ENCODE measurements at places on chromosomes 2 and 18. TPM values are rescaled to one million over a fixed set of nuclear protein-coding genes. Genes with fewer than 3 reads are reported as not detected.

- no peaks in the 10 kb centered on the region for H3K36me3 ChIP-seq
- H3K27ac ChIP-seq: no peak overlapping the region
- H3K27me3 ChIP-seq: no peaks in the 10 kb centered on the region
- peaks cover 12% of the 10 kb centered on the region for H3K4me1 ChIP-seq
- no peak for DNase-seq
- H3K4me3 ChIP-seq: no peak overlapping the region
These were observed 46.7 kb upstream of the HS6ST1 start for GRCh38 chr2:128365217-128365905.

- H3K4me3 ChIP-seq: no peak overlapping the region
- DNase-seq: no peak
- no peaks in the 10 kb centered on the region for H3K36me3 ChIP-seq
These were observed 27.6 kb downstream of the C2orf76 start for GRCh38 chr2:119338826-119339561.

Gene SPP2
- not detected for total RNA-seq

- no peak overlapping the region for H3K4me3 ChIP-seq
- peaks cover 3% of the 10 kb centered on the region for H3K4me1 ChIP-seq
- no peaks in the 10 kb centered on the region for H3K36me3 ChIP-seq
- no peaks in the 10 kb centered on the region for H3K27me3 ChIP-seq
These were observed 132.1 kb downstream of the WDSUB1 start for GRCh38 chr2:159154366-159154765.

Gene POTEI
- total RNA-seq: not detected

Gene KRTCAP3
- total RNA-seq: 2.6 TPM

Gene AKAIN1
- total RNA-seq: not detected

- H3K4me3 ChIP-seq: no peak overlapping the region
- no peaks in the 10 kb centered on the region for H3K27me3 ChIP-seq
- peaks cover 7% of the 10 kb centered on the region for H3K36me3 ChIP-seq
- no peak overlapping the region for H3K27ac ChIP-seq
- no peak for DNase-seq
- no peaks in the 10 kb centered on the region for H3K4me1 ChIP-seq
These were observed 259.1 kb downstream of the TWIST2 start for GRCh38 chr2:239106966-239107365.

DNA sequence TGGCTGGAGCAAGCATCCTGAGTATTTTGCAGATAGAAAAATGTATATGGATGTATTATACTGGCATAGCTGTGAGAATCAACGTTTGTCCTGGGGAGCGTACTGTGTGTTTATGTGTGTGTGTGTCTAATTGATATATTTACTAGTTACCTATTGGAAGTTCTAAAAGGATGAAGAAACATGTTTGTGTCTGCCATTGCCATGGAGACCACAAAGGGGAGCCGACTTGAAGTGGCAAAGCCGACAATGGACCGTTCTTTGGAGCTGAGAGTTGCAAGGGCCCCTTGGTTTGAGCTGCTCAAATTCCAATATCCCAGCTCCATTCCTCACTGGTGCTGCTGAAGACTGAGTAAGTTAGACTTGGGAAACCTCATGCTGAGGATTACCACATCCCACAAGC is 14.3 kb upstream of the SLC25A52 start:
- H3K4me3 ChIP-seq: no peak overlapping the region
- H3K27me3 ChIP-seq: no peaks in the 10 kb centered on the region
- DNase-seq: no peak
- H3K27ac ChIP-seq: no peak overlapping the region

Gene NYAP2
- total RNA-seq: not detected

DNA sequence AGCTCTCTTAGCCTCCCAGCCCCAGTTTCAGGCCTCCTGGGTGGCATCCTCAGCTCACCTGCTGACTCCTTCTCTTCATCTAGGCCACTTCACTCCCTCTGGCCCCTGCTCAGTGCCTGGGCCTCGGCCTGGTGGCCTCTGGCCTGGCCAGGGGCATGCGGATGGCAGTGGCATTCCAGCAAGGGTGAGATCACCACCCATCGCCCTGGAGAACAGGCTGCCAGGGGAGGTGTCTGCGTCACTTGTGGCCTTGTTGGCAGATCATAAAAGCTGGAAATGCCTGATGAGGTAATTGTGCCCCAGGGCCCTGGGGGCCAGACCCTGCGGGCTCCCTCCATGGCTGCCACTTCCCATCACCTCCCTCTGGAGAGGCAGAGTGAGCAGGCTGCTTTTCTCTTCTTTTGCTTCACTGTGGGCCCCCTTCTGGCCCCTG is 72.5 kb upstream of the SMAD2 start:
- no peak overlapping the region for H3K27ac ChIP-seq
- H3K36me3 ChIP-seq: no peaks in the 10 kb centered on the region
- H3K4me3 ChIP-seq: no peak overlapping the region
- no peak for DNase-seq
- no peaks in the 10 kb centered on the region for H3K4me1 ChIP-seq

Gene RNMT
- total RNA-seq: 31.4 TPM

- no peak for DNase-seq
- no peak overlapping the region for H3K4me3 ChIP-seq
- no peaks in the 10 kb centered on the region for H3K4me1 ChIP-seq
- H3K36me3 ChIP-seq: peaks cover 12% of the 10 kb centered on the region
These were observed 11.4 kb downstream of the WDSUB1 start for GRCh38 chr2:159275111-159275510.

- H3K27me3 ChIP-seq: no peaks in the 10 kb centered on the region
- no peaks in the 10 kb centered on the region for H3K36me3 ChIP-seq
- no peak overlapping the region for H3K27ac ChIP-seq
- DNase-seq: no peak
- H3K4me3 ChIP-seq: no peak overlapping the region
These were observed 55.4 kb upstream of the RAPH1 start for GRCh38 chr2:203590496-203590895.

DNA sequence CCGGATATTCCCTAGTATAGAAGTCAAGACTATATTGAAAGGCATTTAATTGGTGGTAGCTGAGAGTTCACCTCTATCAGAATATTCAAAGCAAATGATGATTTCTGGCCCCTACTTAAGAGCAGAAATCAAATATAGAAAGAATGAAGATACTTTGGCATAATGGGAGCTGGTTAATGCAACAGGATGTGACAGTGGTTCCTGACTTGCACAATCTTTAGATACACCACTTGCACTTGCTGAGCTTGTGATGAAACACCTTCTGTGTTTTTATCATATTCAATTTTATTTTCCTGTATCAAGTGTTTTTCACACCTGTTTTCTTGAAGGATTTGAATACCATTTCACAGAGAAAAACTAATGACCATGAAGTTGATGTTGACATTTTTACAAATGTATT is 124.1 kb upstream of the CDH19 start:
- no peak overlapping the region for H3K27ac ChIP-seq
- no peaks in the 10 kb centered on the region for H3K27me3 ChIP-seq
- no peaks in the 10 kb centered on the region for H3K36me3 ChIP-seq
- no peaks in the 10 kb centered on the region for H3K4me1 ChIP-seq

GRCh38 chr18:9762526-9762925 is 54.4 kb downstream of the RAB31 start:
- H3K4me1 ChIP-seq: peaks cover 6% of the 10 kb centered on the region
- H3K4me3 ChIP-seq: no peak overlapping the region
- H3K36me3 ChIP-seq: no peaks in the 10 kb centered on the region
- no peak overlapping the region for H3K27ac ChIP-seq
- H3K27me3 ChIP-seq: no peaks in the 10 kb centered on the region

All from A673 (cell line).